D721Med (cell line): ENCODE measurements at places on chromosomes 5 and 9.

- no peak for DNase-seq
These were observed 4.6 kb upstream of the DUSP1 start for GRCh38 chr5:172775326-172776234.

DNA sequence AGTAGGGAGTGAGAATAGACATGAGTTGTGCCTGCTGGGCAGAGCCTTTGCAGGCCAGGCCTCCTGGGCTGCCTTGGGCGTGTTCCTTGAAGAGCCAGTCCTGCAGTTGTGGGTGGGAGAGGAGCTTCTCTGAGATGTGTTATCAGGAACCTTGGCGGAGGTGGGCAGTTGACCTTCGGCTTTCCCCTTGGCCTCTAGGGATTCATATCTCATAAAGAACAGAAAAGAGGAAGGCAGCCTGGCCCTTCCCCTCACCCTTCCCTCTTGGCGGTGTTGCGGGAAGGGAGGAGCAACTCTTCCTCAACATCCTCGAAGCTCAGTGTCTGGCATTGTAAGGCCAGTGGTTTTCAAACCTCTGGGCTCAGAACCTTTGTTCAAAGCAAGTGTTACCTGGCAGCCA, 59.2 kb downstream of the DAPK1 start:
- DNase-seq: no peak

DNA sequence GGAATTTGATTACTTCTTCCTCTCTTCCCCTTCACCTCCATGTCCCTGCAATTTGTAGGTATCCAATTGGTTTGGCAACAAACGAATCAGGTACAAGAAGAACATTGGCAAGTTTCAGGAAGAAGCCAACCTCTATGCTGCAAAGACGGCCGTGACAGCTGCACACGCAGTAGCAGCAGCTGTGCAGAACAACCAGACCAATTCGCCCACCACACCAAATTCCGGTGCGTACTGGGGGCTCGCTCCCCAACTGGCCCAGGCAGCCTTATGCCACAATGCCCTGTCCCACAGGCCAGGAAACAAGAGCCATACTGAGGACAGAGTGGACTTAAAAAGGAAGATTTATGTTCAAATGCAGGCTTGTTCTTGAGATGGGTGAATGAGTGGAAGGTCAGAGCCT, 213.5 kb downstream of the PBX3 start:
- DNase-seq: no peak

DNA sequence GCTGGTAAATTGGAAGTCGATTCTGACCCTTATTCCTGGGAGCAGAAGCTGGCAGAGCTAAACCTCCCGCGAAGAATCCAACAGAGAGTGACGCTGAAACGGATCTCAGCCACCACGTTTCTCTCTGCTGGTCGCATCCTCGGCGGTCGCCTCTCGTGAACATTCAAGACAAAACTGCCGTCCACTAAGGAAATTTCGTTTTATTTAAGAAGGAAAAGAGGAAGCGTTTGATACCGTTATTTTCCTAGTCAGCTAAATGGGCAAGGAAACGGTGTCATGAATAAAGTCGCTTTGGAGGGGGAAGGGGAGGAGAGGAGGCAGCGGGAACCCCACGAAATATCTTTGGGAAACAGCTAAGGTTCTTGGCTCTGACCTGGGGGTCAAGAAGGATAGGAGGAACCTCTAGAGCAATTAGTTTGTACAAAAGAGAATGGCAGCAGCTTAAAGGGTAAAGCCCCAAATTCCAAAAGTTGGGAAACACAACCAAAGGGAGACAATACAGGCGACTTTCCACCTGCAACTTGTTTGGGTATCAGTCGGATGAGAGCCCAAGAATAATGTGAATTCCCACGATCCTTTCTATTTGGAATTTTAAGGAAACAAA, 1.9 kb downstream of the FOXB2 start:
- DNase-seq: no peak

DNA sequence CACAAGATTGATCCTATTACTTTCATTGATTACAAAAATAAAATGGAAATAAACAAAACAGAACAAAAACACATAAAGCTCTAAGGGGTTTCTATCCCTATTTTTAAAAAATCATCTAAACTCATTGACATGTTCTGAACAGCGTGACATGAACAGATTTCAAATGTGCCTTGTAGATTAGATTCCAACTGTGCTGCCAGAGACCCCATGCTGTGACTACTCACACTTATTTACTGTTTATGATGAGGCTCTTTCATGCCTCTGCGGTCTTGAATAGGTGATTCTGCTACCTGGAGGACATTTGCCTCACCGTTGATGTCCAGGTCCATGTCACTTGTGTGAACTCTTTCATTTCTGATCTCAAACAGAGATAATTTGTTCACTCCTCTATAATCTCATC, 990.2 kb downstream of the CDH12 start:
- no peak for DNase-seq

DNA sequence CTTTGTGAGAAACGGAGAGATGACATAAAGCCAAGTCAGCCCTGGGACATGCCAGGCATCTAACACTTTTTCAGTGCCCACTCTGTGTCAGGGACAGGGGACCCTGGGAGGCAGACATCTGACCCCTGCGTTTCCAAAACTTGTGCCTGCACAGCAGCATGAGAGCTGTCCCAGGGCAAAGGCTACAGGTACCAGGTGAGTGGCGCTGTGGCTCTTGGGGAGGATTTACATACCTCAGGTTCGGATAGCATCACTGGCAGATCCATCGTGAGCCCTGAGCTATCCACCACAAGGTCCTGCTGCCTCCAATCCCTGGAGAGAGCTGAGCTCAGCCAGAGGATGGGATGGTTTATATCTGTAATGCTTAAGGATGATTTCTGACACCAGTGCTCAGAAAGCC, 52.4 kb downstream of the FSTL4 start:
- DNase-seq: no peak

DNA sequence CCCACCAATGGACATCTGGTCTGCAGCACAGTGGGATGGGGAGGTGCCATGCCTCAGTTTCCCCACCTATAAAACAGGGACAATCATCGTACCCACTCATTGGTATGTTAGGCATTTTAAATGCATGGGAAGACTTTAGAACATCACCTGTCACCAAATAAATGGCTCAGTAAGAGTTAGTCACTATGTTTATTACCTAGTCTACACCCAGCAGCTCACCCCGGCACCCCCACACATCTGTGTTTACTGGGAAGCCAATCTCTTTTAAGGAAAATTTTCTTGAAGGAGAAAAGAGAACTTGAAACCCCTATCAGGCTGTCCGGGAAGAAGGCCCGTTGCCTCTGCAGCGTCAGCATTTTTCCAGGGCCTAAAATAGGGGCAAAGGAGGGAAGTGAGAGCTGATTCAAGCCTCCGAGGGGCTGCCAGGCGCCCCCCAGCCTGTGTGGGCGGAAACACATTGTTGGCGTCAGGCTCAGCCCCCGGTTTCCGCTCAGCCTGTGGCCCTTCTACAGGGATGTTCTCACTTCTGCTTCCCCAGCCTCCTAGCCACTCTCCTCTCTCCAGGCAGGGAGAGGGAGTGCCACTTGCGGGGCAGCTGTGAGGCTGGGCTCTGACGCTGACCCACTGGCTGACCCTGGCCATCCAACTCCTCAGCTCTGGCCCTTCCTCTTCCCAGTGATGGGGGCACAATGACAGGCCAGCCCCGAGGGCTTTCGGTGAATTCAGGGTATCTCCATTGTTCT, 4.6 kb downstream of the CSF1R start:
- no peak for DNase-seq

DNA sequence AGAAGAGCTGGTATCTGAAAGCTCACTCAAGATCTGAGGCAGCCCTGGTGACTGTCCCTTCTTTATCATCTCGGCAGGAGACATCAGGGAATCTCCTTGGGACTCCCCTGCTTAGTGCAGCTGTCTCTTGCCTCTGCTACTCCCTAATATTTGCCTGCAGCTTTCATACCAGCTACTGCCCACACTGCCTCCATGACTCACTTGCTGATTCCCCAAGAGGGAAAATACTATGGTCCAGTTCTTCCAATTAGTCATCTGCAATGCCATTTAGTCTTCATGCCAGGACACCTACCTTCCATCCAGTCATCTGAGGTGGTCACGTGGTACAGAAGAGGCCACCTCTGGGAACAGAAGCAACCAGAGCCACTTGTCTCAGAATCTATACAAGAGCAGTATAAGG, 270.8 kb downstream of the NTRK2 start:
- DNase-seq: no peak

DNA sequence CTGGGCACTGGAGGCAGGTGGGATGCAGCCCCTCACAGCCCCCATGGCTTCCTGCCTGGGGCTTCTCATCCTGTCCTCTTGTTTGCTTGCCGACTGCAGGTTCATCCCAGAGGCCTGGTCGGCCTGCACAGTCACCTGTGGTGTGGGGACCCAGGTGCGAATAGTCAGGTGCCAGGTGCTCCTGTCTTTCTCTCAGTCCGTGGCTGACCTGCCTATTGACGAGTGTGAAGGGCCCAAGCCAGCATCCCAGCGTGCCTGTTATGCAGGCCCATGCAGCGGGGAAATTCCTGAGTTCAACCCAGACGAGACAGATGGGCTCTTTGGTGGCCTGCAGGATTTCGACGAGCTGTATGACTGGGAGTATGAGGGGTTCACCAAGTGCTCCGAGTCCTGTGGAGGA, 232.7 kb downstream of the ADAMTSL1 start:
- no peak for DNase-seq

DNA sequence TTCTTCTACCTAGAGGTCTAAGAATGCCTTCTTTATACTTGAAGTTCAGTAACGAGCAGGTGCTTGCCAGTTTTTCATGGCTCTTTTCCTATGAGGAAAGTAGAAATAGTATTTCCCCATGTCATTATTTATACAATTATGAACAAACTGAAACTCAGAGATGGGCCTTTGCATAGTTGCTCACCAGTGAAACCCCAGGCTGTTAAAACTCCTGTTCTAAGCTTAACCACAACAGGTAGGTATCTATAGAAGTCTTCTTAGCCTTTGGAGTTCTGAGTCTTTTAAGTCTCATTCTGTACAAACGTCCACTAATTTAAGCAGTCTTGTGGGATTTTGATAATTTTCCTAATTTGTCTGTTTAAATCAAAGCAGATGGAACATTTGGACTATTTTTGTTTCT, 90.1 kb downstream of the STARD4 start:
- DNase-seq: no peak

DNA sequence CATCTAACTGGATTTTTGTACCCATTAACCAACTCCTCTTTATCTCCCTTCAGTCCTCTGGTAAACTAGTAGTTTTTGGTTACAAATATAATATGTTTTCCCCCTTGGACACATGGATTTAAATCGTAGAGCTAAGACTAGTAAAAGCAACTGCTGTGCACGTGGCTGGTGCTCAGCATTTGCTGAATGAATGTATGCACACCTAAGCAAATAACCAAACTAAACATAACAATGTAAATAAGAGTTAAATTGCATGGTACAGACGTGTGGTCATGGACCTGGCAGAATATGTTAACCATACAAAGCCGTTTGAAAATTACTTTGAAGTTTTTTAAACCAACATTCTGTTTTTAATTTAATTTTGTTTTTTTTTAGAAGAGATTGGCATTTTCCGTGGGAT, 65.2 kb upstream of the FYB1 start:
- no peak for DNase-seq

GRCh38 chr5:80619086-80619485, 35.4 kb upstream of the MSH3 start:
- no peak for DNase-seq

DNA sequence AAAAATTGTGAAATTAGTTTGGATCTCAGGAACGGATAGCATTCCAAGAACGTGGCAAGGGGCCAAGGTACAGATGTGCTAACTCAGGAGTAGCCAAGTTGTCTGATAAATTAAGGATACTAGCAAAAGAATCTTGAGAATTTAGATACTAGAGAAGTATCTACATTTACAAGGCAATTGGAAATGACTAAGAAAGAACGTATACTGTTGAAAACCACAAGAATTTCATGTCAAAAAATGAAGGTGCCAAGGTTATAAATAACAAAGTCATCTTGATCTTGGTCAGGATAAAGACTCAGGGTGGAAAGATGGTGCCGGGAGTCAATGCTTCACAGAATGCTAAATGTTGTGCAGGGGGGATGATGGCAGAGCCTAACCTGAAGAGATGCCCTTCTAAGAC, 19.2 kb downstream of the CAPSL start:
- DNase-seq: no peak

GRCh38 chr5:147188200-147189108, 46.4 kb upstream of the STK32A start:
- DNase-seq: peak; percentile 23

GRCh38 chr9:129111528-129112151, 425 bp downstream of the PTPA start:
- peak; percentile 32 for DNase-seq

DNA sequence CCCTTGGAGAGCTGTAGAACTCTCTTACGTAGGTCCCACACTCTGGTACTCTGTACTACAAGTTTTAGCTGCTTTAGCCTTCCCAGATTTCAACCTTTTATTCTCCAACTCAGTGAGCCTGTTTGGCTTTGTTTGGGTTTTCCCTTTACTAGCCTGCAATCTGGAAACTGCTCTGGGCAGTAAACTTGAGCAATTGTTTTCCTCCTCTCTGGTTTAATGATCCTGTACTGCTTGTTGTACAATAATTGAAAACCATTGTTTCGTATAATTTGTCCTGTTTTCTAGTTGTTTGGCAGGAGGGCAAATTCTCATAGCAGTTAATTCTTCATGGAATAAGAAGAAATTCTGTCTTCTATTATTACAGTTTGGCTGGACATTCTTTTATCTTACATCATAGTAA, 62.8 kb upstream of the TLX3 start:
- DNase-seq: no peak

- DNase-seq: no peak
These were observed 92.7 kb upstream of the RUSC2 start for GRCh38 chr9:35397216-35397698.

DNA sequence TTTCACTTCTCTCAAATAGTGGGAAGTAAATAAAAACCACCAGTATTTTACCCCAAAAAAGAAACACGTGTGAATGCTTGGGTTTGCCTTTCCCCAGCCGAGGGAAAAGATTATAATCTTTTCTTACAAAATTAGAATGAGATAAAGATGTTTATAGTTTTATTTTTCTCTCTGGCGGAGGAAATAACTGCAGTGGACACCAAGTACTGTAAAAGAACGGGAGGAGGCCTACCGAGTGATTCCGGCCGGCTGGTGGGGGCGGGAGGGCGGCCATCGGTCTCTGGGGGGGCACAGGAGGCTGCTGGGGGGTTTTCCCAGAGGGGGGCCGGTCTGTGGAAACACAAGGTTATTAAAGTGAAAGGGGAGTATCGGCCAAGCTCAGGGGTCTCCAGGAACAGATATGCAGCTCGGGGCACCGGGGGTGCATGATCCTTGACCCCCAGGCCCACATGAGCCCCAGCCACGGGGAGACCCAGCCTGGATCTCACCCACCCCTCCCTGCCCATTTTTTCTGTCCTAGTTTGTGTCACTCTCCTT, 29.4 kb downstream of the LCP2 start:
- no peak for DNase-seq

DNA sequence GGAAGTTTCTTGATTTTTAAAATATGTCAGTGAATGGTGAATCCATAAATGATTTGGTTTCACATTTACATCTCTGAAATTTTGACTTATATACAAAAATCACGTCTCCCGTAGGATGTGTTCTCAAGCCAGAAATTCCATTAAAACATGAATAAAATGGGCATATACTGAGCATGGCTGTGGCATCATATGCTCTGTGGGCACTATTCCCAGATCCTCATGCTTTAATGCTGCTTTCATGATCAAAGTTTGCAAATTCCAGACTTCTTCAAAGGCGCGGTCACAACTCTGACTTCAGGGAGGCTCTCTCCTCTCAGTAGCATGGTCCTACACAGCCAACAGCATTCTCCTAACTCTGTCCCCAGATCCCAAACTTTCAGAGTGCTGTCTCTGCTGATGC, 723.2 kb downstream of the TAF11L14 start:
- no peak for DNase-seq
